ENCODE measurements at places on chromosomes 12 and 14.

GRCh38 chr12:39541471-39541870 lies 78.1 kb downstream of the ABCD2 start:
- DNase-seq, result no peak

DNA sequence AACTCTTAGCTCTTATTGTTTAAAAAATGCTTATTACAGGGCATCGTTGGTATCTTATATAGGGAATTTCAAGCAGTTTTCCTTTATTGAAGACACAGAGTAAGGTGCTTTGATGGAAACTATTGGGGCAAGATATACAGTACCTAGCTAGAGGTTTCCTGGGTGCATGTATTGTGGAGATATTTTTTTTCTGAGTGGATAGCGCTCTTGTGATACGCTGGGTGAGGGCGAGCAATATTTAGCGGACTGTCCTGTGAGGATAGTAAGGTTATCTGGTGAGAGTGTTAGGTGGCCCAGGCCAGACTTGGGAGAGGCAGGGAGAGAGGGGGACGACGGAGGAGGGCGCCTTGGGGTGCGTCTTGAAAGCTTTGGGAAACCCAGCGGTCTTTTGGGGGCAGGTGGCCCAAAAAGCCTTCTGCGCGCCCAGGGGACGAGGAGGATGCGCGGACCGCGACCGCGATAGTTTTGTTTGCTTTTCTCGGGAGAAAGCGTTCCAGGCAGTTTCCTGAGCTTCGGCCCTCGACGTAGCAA lies 596 bp upstream of the BICD1 start:
- no peak for DNase-seq

DNA sequence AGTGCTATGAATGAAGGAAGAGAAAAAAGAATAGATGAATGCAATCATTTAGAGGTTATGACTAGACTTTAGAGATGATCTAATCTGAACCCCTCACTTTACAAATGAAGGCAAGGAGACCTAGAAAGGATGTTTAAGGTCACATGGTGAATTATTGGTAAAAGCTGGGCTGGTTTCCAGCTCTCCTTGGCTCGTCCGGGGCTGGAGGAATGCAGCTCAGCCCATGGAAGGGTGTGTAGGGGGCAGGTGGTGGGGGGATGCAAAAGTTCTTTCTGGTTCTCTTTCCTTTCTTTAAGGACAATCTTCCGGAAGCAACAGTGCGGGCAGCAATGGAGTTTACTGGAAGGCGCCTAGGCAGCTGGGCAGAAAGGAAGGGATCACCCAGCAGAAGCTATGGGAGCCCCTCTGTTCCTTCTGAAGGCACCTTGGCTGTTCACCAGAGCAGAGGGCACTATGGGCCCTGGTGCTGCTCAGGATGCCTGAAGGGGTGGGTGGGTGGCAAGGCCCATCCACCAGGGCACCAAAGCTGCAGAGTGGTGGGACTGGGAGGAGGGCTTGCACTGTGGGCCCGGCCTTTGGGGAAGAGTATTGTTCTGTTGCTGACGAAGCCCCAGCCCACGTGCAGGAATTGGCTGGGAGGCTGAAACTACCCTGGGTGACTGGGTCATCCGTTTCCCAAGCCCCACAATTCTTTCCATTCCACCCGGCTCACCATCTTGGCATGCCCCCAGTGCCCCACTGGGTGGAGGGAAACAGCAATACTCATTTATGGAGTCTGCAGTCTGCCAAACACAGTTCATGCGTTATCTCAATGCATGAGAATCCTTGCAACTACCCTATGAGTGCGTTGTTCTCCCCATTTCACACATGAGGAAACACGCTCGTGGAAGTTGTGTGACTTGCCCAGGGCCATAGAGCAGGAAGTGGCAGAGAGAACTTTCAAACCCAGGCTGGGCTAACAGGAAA lies 78.2 kb downstream of the IRF2BPL start:
- no peak for DNase-seq

GRCh38 chr14:80545935-80546854 lies 334.9 kb upstream of the DIO2 start:
- no peak for DNase-seq

DNA sequence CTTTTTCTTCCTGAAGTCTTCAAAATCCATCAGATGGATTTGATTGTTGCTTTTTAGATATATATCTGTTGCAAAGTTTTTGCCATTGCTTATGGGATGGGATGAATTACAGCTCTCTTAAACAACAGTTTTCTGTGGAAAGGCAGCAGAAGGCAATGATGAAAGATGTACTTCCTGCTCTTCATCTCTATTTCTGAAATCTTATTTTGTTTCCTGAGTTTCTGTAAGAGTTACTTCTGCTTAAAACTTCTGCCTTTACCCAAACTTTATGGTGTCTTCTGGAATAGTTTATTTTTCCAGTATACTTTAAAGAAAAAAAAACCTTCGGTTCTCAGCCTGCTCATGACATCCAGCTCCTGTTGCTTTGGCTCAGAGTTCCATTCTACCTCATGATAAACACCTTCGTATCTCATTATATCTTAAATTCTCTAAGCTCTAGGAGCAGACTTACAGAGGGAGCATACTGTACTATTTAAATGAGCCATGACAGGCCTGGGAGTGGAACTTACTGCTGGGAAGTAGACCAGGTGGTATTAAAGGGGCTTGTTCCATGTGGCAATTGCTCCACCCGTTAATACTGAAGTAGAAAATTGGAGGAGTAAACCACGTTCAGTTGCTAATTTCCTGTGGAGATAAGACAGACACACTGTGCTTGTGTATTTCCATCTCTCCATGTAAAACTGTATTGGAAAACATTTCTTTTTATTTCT lies 288.4 kb downstream of the FBXL14 start:
- DNase-seq, result no peak

- DNase-seq, result no peak
Measured at GRCh38 chr12:25828188-25828587, 130.3 kb upstream of the RASSF8 start.

Data from RPMI8226 (cell line).